GM12864 (cell line): ENCODE measurements at places on chromosomes 5 and 9.

- DNase-seq: no peak
Measured at GRCh38 chr5:111749303-111750026, 7.5 kb downstream of the NREP start.

DNA sequence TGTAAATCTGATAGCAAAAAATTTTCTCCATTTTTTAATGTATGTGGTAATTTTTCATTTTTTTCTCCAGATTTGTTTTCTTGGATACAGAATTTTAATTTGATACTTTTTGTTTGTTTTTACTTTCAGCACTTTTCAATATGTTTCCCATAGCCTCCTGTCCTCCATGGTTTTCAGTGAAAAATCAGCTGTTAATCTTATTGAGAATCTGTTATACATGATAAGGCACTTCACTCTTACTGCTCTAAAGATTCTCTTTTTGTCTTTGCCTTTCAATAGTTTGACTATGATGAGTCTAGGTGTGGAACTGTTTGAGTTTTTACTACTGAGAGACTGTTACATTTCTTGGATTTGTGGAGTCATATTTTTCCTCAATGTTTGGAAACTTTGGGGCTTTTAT lies 455.7 kb upstream of the NUDT12 start:
- no peak for DNase-seq

DNA sequence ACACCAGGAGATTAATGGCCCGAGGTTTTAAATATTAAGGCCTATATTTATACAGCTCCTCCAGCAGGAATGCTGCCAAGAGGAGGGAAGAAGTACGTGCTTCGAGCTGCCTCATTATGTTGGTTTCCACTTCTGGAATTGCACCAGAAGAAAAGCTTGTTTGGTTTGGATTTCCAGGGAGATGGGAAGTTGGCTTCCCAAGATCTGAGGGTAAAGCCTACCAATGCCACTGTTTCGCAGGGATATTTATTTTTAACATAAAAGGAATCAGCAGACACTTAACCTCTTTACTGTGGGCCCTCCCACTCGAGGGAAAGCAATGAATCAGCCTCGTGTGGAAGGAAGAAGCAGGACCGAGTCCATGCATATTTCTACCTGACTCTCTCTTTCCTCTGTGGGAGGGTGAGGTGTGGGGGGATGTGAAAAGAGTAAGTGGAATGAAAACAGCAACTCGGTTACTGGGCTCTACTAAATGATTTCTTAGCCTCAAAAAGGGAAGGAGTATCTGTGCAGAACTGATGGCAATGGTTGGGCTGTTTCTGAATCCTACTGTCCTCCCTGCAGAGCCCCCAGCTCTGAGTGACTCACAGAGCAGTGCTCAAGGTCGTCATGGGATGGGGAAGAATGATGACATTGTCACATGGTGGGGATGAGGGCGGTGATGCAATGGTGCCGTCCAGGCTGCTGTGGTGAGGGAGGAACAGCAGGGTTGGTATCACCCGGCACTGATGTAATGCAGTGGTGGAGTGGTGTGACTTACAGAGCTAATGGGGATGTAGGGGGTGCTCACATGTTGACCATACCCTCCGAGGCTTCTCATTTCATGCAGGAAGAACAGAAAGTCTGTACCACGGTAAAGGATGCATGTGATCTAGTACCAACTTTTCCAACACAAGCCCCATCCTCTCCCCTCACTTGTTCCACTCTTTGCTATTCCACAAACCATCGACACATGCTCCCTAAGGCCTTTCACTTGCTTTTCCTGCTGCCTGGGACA lies 215.0 kb upstream of the PANK3 start:
- no peak for DNase-seq

- no peak for DNase-seq
Measured at GRCh38 chr5:91598216-91598615, 215.1 kb upstream of the ARRDC3 start.

- no peak for DNase-seq
Measured at GRCh38 chr9:4801156-4801555, 8.4 kb downstream of the RCL1 start.

GRCh38 chr5:9582406-9582805 lies 36.5 kb upstream of the SEMA5A start:
- no peak for DNase-seq

DNA sequence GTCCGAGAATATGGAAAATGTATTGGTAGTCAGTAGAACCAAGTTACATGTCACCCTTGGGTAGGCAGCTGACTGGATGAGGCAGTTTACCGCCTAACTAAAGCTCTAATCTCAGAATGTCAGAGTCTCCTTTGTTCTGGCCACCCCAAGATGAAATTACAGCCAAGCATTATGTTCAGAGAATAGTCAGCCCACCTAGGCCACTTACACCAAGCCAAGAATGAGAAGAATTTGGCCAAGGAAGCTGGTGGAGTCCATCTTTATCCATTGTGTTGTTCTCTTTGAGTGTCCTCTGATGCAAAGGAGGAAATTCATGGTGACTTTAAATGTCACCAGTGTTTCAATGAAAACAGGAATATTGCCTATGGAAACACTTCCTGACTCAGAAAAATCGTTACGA lies 275.1 kb upstream of the MAP3K1 start:
- DNase-seq: no peak

- peak; percentile 43 for DNase-seq
Measured at GRCh38 chr5:180313677-180314505, 22.0 kb upstream of the MAPK9 start.

GRCh38 chr5:109739741-109740728 lies 50.3 kb downstream of the MAN2A1 start:
- DNase-seq: no peak

DNA sequence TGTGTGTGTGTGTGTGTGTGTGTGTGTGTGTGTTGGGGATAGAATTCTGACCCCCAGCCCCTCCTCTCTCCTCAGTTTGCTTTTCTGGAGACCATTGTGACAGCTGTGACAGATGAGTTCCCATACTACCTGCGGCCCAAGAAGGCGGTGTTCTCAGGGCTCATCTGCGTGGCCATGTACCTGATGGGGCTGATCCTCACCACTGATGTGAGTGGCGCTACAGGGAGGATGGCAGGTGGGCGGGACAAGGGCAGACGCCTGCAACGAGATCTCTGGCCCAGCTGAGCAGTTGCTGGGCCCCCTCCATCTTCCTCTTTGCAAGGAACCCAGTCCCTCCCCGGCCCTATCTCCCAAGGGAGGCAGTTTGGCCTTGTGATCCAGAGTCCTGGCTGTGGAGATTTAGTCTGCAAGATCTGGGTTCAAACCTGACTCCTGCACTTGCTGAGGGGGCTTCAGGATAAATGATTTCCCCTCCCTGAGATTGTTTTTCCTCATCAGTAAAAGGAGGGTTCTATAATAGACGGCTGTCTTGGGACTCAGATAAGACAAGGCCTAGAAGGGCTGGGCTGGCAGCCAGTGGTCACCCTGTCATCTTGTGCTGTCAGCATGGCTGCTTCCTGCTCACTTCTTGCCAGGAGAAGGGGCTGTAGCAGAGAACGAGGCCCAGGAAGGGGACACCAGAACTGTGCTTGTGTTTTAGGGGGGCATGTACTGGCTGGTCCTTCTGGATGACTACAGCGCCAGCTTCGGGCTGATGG lies 14.1 kb downstream of the SLC6A7 start:
- DNase-seq: no peak
